CD4-positive, alpha-beta T cell treated with Interleukin-4 for 1 hour (primary cell): ENCODE measurements at places on chromosomes 7 and 10.

DNA sequence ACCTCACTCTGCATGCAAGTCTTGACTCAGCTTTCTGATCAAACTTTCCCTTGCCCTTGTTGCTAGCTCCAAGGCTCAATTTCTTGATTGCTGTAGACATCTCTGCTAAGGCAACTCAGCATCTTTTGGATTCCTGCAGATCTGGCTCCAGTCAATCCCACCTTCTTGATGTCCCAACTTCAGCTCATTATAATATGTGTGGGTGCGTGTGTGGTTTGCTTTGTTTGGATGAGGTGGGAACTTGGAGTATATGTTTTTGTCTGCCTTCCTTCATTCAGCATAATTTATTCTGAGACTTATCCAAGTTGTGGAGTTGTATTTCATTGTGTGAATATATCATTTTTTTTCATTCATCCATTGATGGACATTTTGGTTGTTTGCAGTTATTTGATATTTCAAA is 364.8 kb upstream of the IGFBP3 start:
- no peak for DNase-seq

- no peak for DNase-seq
Measured at GRCh38 chr7:97513326-97513725, 218.6 kb upstream of the TAC1 start.

- DNase-seq = no peak
Measured at GRCh38 chr7:23284871-23285270, 14.3 kb upstream of the MALSU1 start.

- no peak for DNase-seq
Measured at GRCh38 chr10:132392811-132393694, 3.9 kb upstream of the PWWP2B start.

DNA sequence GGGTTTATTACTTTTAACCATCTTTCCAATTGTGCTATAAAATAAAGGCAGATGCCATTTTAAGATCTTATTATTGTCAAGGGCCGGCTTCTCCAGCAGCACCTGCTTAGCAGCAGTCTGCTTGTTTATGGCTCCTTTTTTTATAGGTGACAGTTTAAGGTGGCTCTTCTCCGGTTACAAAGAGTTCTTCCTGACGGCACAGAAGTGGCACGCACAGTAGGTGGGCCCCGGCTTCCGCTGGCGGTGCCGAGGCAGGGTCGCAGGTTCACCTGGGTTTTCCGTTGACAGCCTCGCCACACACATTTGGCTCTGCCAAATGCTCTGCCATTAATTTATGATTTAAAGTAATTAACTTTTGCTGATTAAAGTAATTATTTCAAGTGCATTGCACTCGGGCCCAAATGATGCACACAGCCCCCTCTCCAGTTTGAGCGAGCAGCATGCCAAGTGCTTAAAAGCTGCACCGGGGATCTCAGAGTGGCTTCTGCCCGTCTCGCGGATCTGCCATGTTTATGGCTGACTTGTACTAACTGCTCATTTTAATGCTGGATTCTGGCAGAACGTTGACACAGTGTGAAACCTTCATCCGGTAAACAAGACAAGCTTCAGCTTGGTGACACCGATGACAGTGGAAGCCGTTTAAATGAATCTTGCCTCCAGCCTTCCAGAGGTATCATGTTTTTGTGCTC is 355.1 kb upstream of the MKI67 start:
- no peak for DNase-seq

DNA sequence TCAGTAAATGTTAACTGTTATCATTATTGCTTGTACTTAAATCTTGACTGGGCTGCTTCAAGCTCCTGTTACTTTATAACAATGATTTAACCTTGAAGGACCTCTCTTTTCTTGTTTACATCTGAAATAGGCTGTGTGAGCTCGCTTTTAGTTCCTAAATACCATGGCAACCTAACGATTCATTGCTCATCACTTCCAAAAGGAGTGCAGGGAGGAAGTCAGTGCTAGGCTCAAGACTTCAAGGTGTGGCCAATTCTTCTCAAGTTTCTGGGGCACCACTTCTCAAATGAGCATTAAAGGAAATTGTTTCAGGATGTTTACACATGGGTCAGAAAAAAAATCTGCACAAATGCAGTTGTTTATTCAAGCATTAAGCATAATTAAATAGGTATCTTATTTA is 284.2 kb downstream of the MTERF1 start:
- no peak for DNase-seq

DNA sequence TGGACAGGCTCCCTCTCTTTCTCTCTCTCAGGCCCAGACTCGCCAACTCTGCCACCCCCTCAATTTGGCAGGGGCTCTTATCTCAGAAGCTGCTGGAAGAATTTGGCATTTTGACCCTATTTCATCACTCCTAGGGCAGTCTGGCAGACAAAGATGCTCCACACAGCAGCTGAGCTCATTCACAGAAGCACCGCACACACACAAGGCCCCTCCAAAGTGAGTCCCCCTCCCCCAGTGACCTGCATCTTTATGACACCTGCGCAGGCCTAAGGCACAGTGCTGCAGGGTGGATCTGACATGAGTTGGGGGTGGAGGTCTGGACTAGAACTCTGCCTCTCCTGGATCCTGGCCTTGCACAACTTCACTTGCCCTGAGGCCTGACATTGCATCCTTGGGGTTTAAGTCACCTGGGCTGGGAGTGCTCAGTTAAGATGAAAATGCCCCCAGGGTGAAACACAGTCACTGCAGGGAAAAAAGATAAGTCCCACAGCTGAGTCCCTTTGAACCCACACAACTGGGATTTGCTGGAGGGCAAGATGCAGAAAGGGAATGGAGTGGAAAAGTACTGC is 41.1 kb upstream of the DUSP5 start:
- no peak for DNase-seq

GRCh38 chr7:30688718-30689221 is 6.5 kb upstream of the CRHR2 start:
- no peak for DNase-seq

- no peak for DNase-seq
Measured at GRCh38 chr10:132102071-132102716, 36.4 kb downstream of the JAKMIP3 start.

GRCh38 chr7:75967487-75967997 is 26.9 kb downstream of the TMEM120A start:
- DNase-seq = no peak

DNA sequence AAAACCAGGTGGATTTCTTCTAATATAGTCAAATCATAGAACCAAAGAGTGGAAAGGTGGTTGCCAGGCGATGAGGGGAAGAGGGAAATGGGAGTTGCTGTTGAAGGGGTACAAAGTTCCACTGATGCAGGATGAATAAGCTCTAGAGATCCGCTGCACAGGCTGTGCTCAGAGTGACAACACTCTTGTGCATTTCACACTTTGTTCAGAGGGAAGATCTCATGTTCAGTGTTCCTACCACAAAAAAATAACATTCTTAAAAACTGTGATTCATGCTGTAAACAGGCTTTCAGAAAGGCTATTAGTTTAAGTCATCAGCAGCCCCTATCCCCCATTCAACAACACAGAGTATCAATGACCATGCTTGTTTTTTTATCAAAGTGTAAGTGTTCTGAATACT is 213.8 kb downstream of the COBL start:
- DNase-seq = no peak

GRCh38 chr7:132687016-132687415 is 110.7 kb upstream of the PLXNA4 start:
- no peak for DNase-seq

GRCh38 chr7:158804335-158804734 is 25.0 kb downstream of the ESYT2 start:
- peak; percentile 57 for DNase-seq

- peak; percentile 66 for DNase-seq
Measured at GRCh38 chr7:3154881-3155494, 111.3 kb upstream of the CARD11 start.
